ENCODE measurements at places on chromosomes 2 and 18. TPM values are rescaled to one million over a fixed set of nuclear protein-coding genes. Genes with fewer than 3 reads are reported as not detected.

The GPR39 gene
- total RNA-seq = not detected

The SRBD1 gene
- 17.7 TPM for total RNA-seq

DNA sequence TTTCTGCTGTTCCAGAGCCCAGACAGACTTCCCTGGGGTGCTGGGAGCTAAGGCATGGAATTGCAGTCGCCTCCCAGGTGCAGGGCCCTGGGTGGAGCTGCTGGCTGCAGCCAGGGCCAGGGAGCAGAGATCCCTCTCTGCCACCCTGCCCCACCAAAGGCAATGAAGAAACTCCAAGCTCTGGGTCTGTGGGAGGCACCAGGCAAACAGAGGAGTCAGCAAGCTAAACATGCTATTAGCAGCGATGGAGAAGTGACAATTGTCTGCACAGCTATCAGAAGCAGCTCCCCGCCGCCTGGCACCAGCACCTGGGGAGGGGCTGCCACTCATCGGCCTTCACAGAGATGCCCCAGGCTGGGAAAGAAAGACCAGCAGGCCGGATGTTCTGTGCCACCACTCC is 28.0 kb upstream of the COX5B start:
- no peak for DNase-seq

DNA sequence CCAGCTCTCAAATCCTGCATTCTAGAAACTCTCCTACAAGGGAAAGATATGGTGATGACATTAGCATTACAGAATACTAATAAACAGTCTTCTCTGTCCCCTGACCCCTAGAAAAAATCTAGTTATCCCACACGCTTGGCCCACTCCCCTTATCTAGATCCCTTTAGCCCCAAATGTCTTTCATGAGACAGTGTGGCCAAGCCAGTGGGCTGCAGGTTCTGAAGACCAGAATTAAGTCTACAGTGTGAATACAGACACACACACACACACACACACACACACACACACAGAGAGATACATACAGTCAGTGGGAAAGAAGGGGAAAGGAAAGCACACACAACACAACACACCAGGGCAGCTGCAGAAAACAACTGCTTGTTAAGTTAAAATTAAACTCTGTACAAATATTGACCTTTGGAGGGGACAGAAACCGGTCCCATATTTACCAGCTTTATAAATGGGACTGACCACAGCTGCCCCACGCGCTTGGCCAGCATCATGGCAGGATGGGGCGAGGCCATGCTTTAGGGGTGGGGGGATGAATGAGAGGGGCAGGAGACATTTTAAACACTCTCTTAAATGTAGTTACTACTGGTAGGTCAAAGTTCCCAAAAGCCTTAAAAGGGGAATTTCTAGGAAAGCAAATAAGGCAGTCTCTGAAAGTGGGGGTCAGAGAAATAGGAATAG is 49.1 kb downstream of the NHEJ1 start:
- DNase-seq = no peak

GRCh38 chr2:239519089-239519920 is 118.5 kb upstream of the HDAC4 start:
- peak; percentile 13 for DNase-seq

DNA sequence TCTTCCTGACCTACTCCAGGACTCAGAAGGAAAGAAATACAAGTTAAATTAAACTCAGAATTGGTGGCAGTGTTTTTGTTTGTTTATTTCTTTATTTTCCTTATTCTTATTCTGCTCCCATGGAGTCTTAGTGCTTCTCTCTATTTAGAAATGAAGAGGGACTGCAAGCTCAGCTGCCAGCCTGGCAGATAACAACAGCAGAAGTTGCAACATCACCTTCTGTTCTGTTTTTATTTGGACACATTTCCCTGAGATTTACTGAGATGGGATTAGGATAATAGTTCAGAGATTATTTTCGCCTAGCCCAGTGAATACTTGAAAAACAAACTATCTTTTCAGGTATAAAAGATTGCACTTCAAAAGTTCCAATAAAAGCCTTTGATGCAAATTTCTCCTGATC is 70.4 kb upstream of the DTNA start:
- no peak for DNase-seq

GRCh38 chr2:234828382-234829073 is 123.3 kb upstream of the SH3BP4 start:
- no peak for DNase-seq

DNA sequence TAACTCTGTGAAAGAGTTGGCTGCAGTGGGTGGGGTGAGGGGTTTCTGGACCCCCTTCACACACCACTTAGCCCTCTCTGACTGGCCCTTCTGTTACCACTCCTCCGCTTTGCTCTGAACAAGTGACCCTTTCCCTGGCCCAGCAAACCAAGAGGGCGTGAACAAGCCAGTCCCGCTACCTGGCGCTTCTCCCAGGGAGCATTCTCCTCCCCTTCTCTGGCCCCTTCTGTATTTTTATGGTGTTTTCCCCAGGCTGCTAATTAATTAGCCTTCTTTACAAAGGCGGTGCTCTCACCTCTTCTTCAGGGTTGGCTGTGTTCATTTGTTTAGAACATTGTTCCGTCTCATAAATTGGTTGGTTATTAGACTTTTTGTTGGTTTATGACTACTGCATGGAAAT is 180.1 kb downstream of the MGAT5 start:
- DNase-seq = no peak

The IL1RN gene
- 2.3 TPM for total RNA-seq

GRCh38 chr2:236916181-236916580 is 169.5 kb upstream of the COPS8 start:
- DNase-seq = no peak

GRCh38 chr2:182606728-182607681 is 109.1 kb upstream of the DNAJC10 start:
- no peak for DNase-seq

DNA sequence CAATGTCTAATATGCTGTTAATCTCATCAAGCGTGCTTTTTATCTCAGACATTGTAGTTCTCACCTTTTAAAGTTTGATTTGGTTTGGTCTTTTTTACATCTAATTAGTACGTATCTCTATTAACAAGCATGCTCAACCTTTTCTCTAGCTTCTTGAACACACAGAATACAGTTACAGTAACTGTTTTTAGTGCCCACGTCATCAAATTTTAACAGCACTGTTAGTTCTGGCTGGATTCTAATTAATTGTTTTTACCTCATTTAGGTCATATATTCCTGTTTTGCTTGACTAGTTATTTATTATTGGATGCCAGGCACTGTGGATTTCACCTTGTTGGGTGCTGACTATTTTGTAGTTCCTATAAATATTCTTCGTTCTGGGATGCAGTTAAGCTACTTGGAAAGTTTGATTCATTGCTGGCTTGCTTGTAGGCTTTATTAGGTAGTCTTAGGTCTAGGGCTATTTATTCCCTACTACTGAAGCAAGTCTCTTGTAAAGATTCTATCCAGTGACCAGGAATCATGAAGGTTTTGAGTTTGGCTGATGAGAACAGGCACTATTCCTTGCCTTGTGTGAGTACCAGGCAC is 263.0 kb downstream of the ETAA1 start:
- no peak for DNase-seq

DNA sequence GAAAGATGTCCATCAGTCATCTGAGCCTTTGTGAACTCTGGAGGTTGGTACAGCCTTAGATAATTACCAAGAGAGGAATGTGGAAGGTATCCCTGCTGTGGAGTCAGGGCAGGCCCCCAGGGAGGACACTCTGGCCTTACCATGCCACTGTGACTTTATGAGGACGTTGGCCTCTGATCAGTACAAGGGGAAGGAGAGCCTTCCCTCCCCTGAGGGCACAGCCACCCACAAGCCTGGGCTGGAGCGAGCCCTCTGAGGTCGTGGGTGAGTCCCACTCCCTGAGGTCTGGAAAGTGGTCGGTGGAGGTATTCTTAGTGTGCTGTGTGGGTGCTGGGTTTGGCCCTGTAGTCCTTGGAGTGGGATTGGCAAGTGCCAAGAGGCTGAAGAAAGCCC is 91.6 kb downstream of the STPG4 start:
- no peak for DNase-seq

GRCh38 chr18:48954886-48955819 is 4.4 kb upstream of the SMAD7 start:
- DNase-seq = no peak

The DUSP2 gene
- total RNA-seq = 50.3 TPM

DNA sequence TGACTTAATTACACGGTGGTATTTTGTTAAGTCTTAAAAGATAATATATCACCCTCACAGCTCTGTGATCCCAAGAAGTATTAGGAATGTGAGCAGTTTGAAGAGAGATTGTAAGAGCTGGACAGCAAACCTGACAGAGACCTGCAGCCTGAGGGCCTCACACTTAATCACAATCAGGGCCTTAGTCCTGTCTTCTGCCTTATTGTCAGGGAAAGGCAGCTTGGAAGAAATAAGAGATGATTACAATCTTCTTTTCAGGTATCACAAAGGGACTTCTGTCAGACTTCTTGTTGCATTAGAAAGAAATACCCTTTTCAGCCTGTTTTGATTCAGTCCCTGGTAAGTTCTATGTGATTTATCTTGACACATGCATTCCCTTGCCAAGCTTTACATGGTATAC is 1433.8 kb upstream of the SLC39A10 start:
- DNase-seq = no peak

GRCh38 chr18:9946831-9947230 is 33.0 kb downstream of the VAPA start:
- DNase-seq = no peak

The SERPINB11 gene
- total RNA-seq = not detected

The EIF2AK3 gene
- total RNA-seq = 23.9 TPM

The REG1B gene
- not detected for total RNA-seq

The YWHAQ gene
- total RNA-seq = 72.1 TPM

The REG3A gene
- not detected for total RNA-seq

The MFSD6 gene
- total RNA-seq = 38.8 TPM

GRCh38 chr18:867257-867656 is 37.4 kb upstream of the ADCYAP1 start:
- DNase-seq = no peak

GRCh38 chr2:241314226-241315092 is 1.0 kb downstream of the HDLBP start:
- DNase-seq = no peak

DNA sequence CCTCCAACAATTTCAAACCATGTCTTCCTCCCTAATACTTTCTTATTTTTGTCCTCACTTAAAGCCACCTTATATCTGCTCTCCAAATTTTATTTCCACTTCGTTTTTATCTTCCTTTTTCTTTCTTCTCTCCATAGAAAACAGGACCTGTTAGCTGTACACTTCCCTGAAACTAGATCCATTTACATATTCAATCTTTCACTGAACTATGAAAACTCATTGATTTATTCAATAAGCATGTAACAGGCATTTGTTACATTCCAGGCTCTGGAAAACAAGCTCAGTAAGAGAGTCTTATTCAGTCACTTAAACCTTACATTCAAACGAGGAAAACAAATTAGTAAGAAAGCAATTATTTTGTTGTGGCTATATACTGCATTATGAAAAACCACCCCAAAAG is 1225.3 kb downstream of the SUCLG1 start:
- no peak for DNase-seq
